ENCODE measurements at places on chromosomes 4 and X.

DNA sequence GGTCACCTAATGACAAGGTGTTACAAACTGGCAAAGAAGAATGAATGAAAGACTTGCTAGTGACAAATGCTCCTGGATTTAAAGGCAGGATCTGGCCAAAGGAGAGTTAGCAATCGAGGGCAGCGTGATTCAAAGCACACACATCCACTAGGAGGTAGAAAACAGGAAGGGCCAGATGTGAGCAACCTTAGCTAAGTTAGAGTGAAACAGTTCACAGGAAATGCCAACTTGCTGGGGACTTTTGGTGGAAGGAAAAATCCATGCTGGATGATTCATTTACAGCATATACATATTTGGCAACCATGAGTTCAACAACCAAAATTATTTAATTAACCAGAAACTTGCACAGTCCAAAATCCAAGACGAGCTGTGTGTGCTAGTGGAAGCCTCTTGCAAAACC, 276.9 kb downstream of the PTTG2 start:
- no peak for DNase-seq

DNA sequence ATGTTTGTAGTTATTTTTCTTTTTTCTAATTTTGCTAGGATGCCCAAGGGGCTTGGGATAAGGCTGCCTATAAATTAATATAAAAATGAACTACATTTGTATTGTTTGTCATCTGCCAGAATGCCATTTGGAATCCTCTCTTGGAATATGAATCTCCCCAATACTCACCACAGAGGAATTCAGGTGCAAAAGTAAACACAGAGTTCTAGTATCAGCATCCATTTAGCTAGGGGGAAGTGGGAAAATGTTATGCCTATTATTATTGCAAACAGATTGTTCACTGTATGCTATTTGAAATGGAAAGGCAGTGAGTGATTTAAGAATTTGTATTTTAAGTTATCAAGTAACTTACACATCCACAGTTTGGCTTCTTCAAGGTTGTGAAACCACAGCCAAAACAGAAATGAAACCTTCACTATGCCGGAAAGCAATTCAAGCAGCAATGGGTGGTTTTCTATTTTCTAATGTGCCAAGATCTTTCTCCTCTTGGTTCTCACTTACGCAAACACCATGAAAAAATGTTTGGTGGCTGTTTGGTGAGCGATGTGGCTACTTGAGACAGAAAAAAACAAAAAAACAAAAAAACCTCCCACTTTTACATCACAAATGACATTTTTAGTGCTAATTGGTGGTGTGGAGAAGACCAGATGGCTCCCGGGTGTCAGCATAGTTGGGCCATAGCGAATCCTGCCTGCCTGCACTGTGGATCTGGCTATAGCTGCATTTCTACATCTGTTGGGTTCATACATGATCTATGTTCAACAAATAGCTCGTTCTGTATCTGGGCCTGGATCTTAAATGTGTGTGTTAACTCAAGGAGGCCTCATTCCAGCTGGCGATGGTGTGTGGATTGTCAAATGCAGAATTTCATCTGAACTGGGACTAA, 200.8 kb upstream of the GIMD1 start:
- no peak for DNase-seq

- DNase-seq, result no peak
These were observed 41.5 kb upstream of the LCORL start for GRCh38 chr4:18063079-18063478.

- no peak for DNase-seq
These were observed 104.9 kb downstream of the PCDH18 start for GRCh38 chr4:137427411-137427810.

DNA sequence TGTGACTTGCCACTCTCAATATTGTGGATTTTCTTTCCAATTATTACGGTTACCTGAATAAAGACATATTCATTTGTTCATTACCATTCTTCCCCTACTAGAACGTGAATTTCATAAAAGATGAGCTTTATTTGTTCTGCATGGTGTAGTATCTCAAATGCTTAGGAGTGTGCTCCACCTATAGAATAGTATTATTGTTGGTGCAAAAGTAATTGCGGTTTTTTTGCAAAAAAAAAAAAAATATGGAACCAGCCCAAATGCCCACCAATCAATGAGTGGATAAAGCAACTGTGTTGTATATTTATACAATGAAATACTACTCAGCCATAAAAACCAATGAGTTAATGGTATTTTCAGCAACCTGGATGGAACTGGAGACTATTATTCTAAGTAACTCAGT, 525.5 kb upstream of the PRKX start:
- DNase-seq, result no peak

DNA sequence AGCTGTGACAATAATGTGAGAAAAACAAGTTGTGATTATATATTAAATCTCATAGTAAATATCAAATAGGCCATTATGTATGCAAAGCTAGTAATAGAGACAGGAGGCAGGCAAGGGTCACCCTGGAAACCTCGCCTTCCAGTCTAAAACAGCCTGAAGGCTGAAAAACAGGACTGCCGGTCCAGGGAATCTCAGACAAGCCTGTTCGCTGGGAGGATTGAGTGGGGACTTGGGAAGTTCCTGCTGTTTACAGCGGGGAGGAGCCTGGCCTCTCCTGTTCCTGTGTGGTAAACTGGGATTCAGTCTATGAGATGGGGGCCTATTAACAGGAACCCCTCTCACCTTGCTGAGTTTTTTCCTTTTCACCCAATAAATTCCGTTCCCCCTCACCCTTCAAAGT, 2317.3 kb downstream of the PCDH7 start:
- DNase-seq, result no peak

DNA sequence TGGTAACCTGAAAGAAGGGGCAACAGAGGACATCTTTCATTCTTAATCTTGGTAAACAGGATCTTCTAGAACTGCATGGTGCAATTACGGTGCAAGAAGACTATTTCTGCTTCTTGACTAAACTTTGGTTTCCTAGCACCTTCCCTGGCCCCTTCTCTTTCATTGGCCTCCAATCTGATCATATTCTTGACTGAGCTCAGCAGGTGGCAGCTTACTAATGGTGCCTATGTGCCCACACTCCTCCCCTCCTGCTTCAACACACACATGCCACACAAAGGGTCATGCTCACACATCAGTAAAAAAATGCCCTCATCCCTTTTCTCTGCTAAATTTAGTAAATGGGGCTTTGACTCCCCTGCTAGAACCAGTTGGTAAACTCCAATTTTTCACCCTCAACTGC, 400.5 kb upstream of the MAOA start:
- DNase-seq, result no peak

DNA sequence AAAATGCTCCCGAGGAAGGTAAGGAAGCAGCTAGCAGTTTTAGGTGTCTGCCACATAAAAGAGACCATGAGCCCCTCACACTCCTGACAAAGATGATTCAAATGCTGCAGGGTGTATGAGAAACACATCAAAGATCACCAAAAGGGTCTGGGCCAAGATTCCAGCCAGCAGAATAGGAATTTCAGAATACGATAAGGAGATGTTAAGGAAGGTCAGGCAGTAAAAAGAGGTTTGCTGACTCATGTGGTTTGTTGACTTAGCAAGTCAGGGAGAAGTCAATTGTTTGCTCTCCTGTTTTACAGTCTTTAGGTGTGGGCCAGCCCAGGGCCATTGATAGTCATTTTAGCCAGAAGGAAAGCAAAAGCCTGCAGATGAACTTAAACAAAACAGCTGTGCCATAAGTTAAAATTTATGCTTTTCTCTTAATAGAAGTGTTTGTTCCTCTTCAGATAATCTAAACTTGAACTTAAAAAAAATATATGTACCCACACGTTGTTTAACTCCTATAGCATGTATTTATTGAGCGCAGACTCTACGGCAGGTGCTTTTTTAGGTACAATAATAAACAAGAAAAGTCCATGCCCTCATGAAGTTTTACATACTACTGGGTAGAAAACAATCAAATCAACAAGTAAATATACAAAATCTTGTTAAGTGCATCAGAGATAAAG, 115.6 kb downstream of the CAMK2D start:
- DNase-seq, result no peak

- DNase-seq, result no peak
These were observed 147.9 kb upstream of the NEIL3 start for GRCh38 chr4:177161781-177162180.

DNA sequence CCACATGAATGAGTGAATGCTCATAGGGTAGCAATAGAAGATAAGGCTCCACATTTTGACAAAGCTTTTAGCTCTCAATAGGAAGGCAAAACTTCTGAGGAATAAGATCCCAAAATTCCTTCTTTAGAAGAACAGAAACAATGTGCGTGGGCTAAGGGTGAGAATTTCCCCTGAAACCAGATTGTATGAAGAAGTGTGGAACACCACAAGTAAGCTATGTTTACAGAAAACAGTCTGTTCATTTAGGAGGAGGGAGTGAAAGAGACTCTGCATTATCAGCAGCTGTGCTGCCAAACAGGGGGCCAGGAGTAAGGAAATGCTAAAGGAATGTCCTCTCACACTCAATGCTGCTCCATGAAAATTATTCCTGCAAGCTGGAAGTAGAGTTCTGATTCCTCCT, 851.6 kb downstream of the CENPC start:
- no peak for DNase-seq

- DNase-seq, result no peak
These were observed 15.0 kb upstream of the TLR1 start for GRCh38 chr4:38819569-38819968.

DNA sequence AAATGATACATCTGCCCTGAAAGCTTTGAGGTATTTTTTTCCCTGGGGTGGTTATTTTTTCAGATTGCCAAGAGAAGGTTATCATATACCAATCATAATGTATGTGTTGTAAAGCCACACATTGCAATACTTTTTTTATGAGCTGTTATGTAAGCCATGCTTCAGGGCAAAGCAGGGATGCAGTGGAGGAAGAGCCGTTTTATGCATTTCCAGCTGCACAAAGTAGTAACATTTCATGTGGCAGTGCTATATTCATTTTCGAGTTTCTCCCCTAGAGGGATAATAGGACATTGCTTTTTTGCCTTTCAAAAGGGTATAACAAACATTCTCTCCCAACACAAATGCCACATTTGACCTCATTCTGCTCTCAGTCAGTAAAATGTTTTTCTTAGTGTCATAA, 68.5 kb downstream of the GALNT7 start:
- no peak for DNase-seq
